ENCODE measurements at places on chromosomes 1 and 21.

GRCh38 chr1:56844545-56845136, 10.0 kb upstream of the C8A start:
- H3K36me3 ChIP-seq = no peaks in the 10 kb centered on the region
- DNase-seq = no peak
- no peaks in the 10 kb centered on the region for H3K27me3 ChIP-seq
- H3K4me3 ChIP-seq = no peak overlapping the region

DNA sequence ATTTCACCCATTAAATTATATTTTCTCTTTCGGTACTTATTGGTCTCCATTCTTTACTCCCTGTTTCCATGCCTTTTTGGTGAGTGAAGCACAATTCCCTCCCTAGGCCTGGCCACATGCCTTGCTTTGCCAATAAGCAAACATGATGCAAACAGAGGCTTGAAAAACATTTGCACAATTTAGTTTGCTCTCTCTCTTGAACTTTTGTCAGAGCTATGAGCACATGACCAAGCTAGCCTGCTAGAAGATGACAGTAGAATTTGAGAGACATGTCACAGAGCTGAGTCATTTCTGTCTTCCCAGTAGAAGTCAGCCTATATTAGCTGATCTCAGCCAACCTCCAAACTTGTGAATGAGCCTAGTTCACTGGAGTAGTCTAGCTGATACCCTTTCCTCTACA, 24.6 kb downstream of the ANGPTL3 start:
- H3K27ac ChIP-seq = no peak overlapping the region
- H3K4me3 ChIP-seq = no peak overlapping the region
- H3K27me3 ChIP-seq = no peaks in the 10 kb centered on the region
- H3K36me3 ChIP-seq = no peaks in the 10 kb centered on the region

- no peak overlapping the region for H3K27ac ChIP-seq
- no peaks in the 10 kb centered on the region for H3K4me1 ChIP-seq
- H3K27me3 ChIP-seq = no peaks in the 10 kb centered on the region
- H3K36me3 ChIP-seq = no peaks in the 10 kb centered on the region
- no peak overlapping the region for H3K4me3 ChIP-seq
Observed at GRCh38 chr1:35452106-35452774, 105.0 kb downstream of the KIAA0319L start.

- no peaks in the 10 kb centered on the region for H3K4me1 ChIP-seq
- no peaks in the 10 kb centered on the region for H3K36me3 ChIP-seq
- no peak overlapping the region for H3K4me3 ChIP-seq
- no peaks in the 10 kb centered on the region for H3K27me3 ChIP-seq
Observed at GRCh38 chr1:38256072-38256471, 209.5 kb upstream of the POU3F1 start.

- no peaks in the 10 kb centered on the region for H3K36me3 ChIP-seq
- no peaks in the 10 kb centered on the region for H3K27me3 ChIP-seq
- H3K4me1 ChIP-seq = no peaks in the 10 kb centered on the region
Observed at GRCh38 chr1:164667600-164667999, 108.6 kb downstream of the PBX1 start.

GRCh38 chr1:229209386-229209785, 61.5 kb upstream of the RAB4A start:
- H3K27ac ChIP-seq = no peak overlapping the region
- H3K4me1 ChIP-seq = no peaks in the 10 kb centered on the region
- no peaks in the 10 kb centered on the region for H3K36me3 ChIP-seq
- DNase-seq = no peak
- no peaks in the 10 kb centered on the region for H3K27me3 ChIP-seq
- H3K4me3 ChIP-seq = no peak overlapping the region

GRCh38 chr1:22782406-22782805, 71.8 kb downstream of the EPHB2 start:
- H3K36me3 ChIP-seq = no peaks in the 10 kb centered on the region
- no peak overlapping the region for H3K27ac ChIP-seq
- no peak for DNase-seq
- no peak overlapping the region for H3K4me3 ChIP-seq
- H3K4me1 ChIP-seq = no peaks in the 10 kb centered on the region
- no peaks in the 10 kb centered on the region for H3K27me3 ChIP-seq

GRCh38 chr1:155522069-155522468, 40.5 kb downstream of the ASH1L start:
- no peaks in the 10 kb centered on the region for H3K27me3 ChIP-seq
- DNase-seq = no peak
- H3K27ac ChIP-seq = no peak overlapping the region
- no peaks in the 10 kb centered on the region for H3K36me3 ChIP-seq
- H3K4me1 ChIP-seq = no peaks in the 10 kb centered on the region
- H3K4me3 ChIP-seq = no peak overlapping the region

GRCh38 chr1:23553231-23554126, 5.8 kb downstream of the ID3 start:
- DNase-seq = no peak
- no peaks in the 10 kb centered on the region for H3K36me3 ChIP-seq
- no peaks in the 10 kb centered on the region for H3K4me1 ChIP-seq
- H3K27ac ChIP-seq = peak overlapping the region; percentile 72

DNA sequence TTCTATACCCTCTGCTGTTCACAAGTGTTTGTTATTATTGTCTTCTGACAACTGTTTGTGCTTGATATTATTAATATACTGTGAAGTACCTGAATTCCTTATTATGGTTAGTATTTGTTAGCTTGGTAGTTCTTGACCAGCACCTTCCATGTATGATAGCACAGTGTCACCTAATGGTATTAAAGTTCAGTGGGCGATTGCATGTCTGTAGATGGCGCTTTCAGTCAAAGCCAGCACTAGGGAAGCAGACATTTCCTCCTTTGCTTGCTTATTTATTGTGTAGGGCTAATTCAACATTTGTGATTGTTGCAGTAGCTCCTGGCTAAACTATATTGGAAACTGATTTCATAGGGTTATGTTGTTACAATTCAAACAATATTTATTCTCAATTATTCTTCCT, 218.0 kb downstream of the ZP4 start:
- no peak overlapping the region for H3K27ac ChIP-seq
- H3K27me3 ChIP-seq = no peaks in the 10 kb centered on the region
- DNase-seq = no peak
- H3K4me1 ChIP-seq = no peaks in the 10 kb centered on the region
- H3K4me3 ChIP-seq = no peak overlapping the region
- H3K36me3 ChIP-seq = peaks cover 2% of the 10 kb centered on the region

GRCh38 chr1:94094469-94095111, 26.4 kb downstream of the ABCA4 start:
- H3K4me3 ChIP-seq = no peak overlapping the region
- no peak overlapping the region for H3K27ac ChIP-seq
- DNase-seq = peak; percentile 91
- peaks cover 9% of the 10 kb centered on the region for H3K4me1 ChIP-seq
- H3K27me3 ChIP-seq = no peaks in the 10 kb centered on the region
- H3K36me3 ChIP-seq = no peaks in the 10 kb centered on the region

DNA sequence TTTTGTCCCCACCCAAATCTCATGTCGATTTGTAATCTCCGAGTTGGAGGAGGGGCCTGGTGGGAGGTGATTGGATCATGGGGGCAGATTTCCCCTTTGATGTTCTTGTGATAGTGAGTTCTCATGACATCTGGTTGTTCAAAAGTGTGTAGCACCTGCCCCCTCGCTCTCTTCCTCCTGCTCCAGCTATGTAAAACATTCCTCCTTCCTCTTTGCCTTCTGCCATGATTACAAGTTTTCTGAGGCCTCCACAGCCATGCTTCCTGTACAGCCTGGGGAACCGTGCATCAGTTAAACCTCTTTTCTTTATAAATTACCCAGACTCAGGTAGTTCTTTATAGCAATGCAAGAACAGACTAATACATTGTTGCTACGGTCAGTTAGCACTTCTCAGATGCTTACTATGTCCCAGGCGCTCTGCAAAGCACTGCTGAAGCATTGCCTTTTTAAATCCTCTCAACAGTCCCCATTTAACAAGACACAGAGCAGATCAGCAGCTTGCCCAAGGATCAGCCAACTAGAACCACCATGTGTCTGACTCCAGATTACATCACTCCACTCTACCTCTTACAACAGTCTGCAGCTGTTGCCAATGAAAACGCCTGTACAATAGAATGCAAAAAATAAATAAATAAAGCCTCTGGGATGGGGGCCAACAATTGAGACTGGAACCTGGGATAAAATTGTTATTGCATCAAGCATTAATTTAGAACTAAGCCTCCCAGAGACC, 52.4 kb upstream of the USP1 start:
- no peak overlapping the region for H3K4me3 ChIP-seq
- peaks cover 2% of the 10 kb centered on the region for H3K27me3 ChIP-seq
- no peak overlapping the region for H3K27ac ChIP-seq
- no peaks in the 10 kb centered on the region for H3K4me1 ChIP-seq

- H3K27me3 ChIP-seq = no peaks in the 10 kb centered on the region
- no peak overlapping the region for H3K27ac ChIP-seq
- no peaks in the 10 kb centered on the region for H3K4me1 ChIP-seq
- no peak overlapping the region for H3K4me3 ChIP-seq
Observed at GRCh38 chr1:115114308-115114707, 25.0 kb upstream of the TSPAN2 start.

DNA sequence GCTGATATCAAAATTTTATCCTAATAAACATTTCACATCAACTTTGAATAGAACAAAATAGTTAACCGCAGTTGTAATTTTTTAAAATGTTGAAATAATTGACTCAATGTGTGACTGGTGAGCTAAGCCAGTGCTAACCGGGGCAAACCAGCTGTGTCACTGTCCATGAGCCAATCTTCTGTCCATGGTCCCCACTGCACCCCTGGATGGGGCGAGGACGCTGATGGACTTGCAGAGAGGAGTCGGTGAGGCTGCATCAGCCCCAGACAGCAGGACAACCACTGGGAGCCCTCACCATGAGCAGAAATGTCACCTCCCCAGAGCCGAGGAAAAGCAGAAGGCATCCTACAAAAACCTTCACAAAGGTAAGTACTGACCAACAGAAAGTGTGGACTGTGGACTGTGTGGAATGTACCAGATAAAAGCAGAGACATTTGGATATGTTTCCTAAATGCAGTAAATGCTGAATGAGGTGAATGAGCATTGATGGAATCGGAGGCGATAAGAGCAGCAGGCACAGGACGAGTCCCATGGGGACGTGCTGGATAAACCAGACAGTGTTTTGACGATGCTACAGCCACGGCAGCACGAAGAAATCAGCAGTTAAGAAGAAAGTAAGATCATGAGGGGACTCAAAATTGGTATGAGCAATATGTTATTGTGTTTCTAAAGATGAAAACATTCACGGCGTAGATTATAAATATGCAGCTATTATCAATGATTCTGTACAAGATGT, 115.0 kb upstream of the BACE2 start:
- H3K4me3 ChIP-seq = no peak overlapping the region
- H3K27ac ChIP-seq = no peak overlapping the region
- H3K36me3 ChIP-seq = no peaks in the 10 kb centered on the region
- no peaks in the 10 kb centered on the region for H3K4me1 ChIP-seq
- DNase-seq = no peak
- no peaks in the 10 kb centered on the region for H3K27me3 ChIP-seq

GRCh38 chr1:165645654-165646366, 14.8 kb downstream of the MGST3 start:
- no peaks in the 10 kb centered on the region for H3K27me3 ChIP-seq
- no peak overlapping the region for H3K4me3 ChIP-seq

DNA sequence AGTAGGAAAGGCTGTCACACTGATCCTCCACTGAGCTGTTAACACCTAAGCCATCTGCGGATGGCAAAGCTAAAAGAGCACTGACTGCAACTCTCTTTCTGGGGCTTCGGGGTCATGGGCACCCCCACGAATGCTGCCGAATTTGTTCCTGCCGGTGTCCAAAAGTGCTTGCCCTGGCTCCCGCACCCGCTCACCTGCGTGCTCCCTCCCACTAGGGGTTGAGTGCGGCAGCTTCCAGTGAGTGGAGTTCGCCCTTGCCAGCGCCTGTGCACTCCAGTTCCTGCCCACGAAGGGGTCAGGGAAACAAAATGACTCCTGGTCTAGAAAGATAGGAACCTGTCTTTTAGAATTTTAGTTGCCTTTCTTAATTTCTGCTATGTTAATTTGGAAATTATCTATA, 78.7 kb downstream of the IFI44 start:
- no peaks in the 10 kb centered on the region for H3K36me3 ChIP-seq
- no peaks in the 10 kb centered on the region for H3K27me3 ChIP-seq

GRCh38 chr1:7589774-7590425, 181.2 kb upstream of the VAMP3 start:
- H3K4me3 ChIP-seq = no peak overlapping the region
- no peak overlapping the region for H3K27ac ChIP-seq
- peak; percentile 18 for DNase-seq
- H3K27me3 ChIP-seq = no peaks in the 10 kb centered on the region
- H3K36me3 ChIP-seq = no peaks in the 10 kb centered on the region
- H3K4me1 ChIP-seq = no peaks in the 10 kb centered on the region

GRCh38 chr21:29797155-29797554, 142.6 kb downstream of the GRIK1 start:
- no peak for DNase-seq
- no peak overlapping the region for H3K27ac ChIP-seq
- H3K4me3 ChIP-seq = no peak overlapping the region
- no peaks in the 10 kb centered on the region for H3K4me1 ChIP-seq
- no peaks in the 10 kb centered on the region for H3K27me3 ChIP-seq
- no peaks in the 10 kb centered on the region for H3K36me3 ChIP-seq

DNA sequence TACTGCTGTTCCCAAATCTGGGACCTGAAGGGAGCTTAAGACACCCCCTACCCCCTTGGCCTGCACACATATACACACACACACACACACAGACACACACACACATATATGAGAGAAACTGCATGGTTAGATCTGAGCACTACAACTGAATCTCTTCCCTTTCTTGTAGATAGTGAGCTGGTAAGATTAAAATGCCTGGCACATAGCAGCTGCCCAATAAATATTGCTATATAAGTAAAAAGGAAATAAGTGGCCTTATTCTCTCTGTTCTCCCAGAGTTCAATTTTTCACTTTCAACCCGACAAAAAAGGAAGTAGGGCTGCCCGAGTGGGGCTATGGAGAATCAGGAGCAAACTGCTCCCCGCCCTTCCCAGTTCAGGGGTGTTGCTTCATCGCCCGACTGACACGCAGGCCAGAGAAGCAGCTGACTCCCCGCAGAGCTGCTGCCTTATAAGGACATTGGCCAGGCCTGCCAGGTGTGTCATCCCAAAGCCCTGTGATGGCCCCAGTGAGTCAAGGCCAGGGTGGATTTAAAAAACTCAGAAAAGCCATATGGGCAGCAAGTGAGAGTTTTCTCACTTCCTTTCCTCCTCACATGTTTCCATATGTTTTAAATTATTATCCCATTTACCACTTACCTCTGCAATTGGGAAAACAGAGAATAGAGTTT, 106.5 kb upstream of the SLC44A3 start:
- no peaks in the 10 kb centered on the region for H3K36me3 ChIP-seq
- no peak overlapping the region for H3K27ac ChIP-seq

DNA sequence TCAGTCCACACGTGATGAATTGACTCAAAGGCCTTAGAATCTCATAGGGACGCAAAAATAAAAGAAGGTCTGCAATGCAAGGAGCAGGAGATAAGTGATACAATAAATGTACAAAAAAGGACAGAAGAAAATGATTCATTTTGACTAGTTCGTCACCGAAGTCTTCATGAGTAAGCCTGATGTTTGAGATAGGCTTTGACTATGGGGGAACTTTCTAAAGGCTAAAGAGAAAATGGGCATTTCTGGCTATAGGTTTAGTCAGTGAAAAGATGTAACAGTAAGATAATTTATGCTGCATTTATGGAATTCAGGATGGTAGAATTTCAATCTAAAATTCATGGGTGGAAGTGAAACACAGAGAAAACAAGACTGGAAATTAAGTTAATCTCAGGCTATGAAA, 163.0 kb downstream of the ADGRL4 start:
- no peak for DNase-seq
- no peak overlapping the region for H3K4me3 ChIP-seq
- H3K4me1 ChIP-seq = no peaks in the 10 kb centered on the region
- H3K27me3 ChIP-seq = no peaks in the 10 kb centered on the region
- no peaks in the 10 kb centered on the region for H3K36me3 ChIP-seq

GRCh38 chr21:33386222-33386784, 16.9 kb upstream of the IFNGR2 start:
- H3K4me1 ChIP-seq = no peaks in the 10 kb centered on the region
- no peaks in the 10 kb centered on the region for H3K36me3 ChIP-seq
- no peak overlapping the region for H3K4me3 ChIP-seq
- no peak for DNase-seq
- no peaks in the 10 kb centered on the region for H3K27me3 ChIP-seq
- no peak overlapping the region for H3K27ac ChIP-seq
